ENCODE measurements at places on chromosomes 2 and 18. TPM values are rescaled to one million over a fixed set of nuclear protein-coding genes. Genes with fewer than 3 reads are reported as not detected.
A peak's percentile ranks its signal among the peaks of the same experiment; 100 is the strongest.

TRABD2A gene
- total RNA-seq, result 0.56 TPM

OTOS gene
- not detected for total RNA-seq

DYSF gene
- total RNA-seq, result 45.8 TPM

GALR1 gene
- 0.05 TPM for total RNA-seq

SGPP2 gene
- 15.3 TPM for total RNA-seq

FER1L5 gene
- not detected for total RNA-seq

GRCh38 chr2:8248623-8248957 lies 433.3 kb upstream of the ID2 start:
- no peak for DNase-seq

DNA sequence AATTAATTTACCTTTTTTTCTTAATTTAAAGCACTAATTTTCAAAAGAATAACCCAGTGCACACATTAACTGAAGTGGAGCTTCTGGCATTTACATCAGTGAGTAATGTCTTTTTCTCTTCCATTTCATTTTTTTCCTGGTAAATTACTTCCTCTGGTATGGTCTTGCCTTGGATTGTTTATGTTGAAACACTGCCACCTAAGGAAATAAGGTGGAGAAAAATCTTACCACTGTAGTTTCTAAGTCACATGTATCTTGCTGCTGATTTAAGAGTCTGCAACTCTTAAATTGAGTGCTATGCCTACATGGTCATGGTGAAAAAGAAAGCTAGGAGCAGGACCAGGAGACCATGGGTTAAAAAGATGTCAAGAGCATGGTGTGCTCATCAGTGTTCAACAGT lies 51.0 kb downstream of the TTC27 start:
- no peak for DNase-seq

- no peak for DNase-seq
Measured at GRCh38 chr2:25903216-25903776, 25.0 kb upstream of the ASXL2 start.

- no peak for DNase-seq
Measured at GRCh38 chr2:98205889-98206288, 118.9 kb downstream of the VWA3B start.

GRCh38 chr18:48753691-48754090 lies 197.1 kb downstream of the SMAD7 start:
- no peak for DNase-seq

- DNase-seq, result no peak
Measured at GRCh38 chr2:127012868-127013267, 94.1 kb downstream of the BIN1 start.

DNA sequence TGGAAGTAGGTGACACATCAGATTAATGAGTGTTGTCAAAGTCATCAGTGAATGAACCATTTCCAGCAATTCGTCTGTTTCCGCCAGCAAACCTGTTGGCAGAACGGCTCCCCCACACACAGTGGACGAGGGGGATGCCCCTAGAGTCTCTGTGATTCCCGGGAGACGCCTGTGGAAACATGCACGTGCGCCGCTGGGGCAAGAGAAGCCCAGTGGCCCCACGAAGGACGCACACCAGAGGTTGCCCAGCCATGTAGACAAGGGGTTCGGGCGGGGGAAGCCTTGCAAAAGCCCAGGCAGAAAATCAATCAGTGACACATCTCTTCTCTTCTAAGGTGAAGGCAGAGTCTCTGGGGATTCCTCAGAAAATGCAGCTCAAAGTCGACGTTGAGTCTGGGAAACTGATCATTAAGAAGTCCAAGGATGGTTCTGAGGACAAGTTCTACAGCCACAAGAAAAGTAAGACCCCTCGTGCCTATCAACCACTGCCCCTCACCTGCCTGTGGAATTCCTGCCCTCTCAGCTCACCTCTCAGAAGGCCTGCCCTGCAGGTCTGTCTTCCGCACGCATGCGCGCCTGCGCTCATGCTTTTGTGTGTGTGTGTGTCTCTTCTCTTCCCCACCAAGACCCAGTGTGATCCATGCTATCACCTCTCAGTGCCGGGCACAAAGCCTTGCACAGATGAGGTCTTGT lies 87.1 kb downstream of the INPP5D start:
- no peak for DNase-seq

DNA sequence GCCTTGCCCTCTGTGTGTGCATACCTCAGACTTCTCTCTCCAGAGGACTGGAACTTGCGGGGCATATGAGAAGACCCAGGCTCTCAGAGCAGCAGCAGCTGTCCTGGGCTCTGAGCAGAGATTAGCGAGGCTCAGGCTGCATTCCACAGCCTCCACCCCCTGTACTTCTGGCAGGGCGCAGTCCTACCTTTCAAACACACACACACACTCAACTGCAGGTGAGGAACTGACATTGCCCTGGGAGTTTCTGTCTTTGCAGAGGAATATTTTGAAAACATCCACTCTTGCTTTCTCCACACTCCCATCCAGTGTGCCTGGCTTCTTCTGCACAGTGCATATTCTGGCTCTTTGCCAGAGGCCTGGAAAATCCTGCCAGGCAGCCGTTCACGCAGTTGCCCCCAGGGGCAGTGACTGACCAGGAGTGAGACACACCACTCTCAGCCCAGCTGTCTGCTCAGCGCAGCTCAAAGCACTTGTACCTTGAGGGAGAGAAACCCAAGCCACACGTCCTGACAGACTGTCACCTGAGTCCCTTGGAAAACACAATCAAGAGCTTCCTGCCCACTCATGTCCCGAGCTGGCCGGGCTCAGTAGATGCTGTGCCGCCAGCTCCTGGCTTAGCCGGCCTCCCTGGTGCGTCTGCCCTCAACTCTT lies 460.8 kb downstream of the RNF144A start:
- DNase-seq, result peak; percentile 52

DNA sequence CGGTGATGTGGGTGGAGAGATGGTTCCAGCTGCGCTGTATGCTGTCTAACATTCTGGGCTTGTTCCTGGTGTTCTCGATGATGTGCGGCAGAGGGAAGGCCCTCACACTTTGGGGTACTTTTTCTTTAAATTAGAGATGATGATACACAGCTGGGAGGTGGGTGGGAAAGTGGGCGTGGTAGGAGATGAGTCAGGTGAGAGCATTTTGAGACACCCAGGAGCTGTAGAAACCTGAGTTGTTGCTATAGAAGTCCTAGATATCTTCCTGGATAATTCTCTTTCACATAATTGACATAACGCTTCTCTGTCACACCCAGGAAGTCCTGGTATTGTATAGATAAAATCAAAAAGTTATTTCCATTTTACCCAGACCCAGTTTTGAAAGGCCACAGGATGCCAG lies 103.8 kb upstream of the ALKAL2 start:
- DNase-seq, result no peak

GRCh38 chr18:13725566-13726231 lies 659 bp downstream of the FAM210A start:
- DNase-seq, result no peak

DNA sequence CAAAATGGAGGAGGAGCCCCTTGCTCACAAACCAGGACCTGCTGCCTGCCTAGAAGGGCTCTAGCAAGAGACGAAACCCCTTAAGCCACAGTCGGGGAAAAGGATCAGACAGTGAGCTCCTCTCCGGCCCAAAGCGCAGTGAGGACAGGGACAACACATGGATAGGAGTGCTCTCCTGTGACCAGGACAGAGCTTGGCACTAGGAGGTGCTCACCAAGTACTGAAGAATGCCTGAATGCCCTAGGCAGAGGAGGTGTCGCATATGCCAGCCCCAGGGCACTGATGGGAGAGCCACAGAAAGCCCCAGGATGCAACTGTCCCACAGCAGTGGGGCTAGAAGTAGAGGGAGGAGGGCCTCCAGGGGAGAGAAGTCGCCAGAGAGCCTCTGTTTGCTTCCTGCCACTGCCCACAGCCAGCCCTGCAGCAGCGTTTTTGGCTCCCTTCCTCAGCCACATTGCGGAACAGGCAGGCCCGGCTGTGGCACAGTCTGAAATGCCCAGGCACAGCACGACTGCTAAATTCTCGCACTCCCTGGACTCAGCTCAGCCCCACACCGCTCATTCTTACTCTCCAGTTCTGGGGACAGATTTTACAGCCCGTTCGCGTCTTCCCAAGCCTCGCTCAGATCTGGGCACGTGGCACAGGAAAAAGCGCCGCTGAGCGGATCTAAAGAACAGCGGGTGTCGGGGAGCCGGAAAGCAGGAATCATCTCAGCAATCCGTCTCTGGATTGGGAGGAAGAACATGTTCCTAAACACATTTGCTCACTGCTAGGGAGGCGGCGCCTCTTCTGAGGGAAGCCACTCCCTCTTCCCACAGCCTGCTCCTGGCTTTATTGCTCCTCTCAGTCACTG lies 98.7 kb upstream of the POU3F3 start:
- DNase-seq, result no peak

GRCh38 chr2:157196956-157197355 lies 60.5 kb upstream of the GALNT5 start:
- DNase-seq, result no peak

DNA sequence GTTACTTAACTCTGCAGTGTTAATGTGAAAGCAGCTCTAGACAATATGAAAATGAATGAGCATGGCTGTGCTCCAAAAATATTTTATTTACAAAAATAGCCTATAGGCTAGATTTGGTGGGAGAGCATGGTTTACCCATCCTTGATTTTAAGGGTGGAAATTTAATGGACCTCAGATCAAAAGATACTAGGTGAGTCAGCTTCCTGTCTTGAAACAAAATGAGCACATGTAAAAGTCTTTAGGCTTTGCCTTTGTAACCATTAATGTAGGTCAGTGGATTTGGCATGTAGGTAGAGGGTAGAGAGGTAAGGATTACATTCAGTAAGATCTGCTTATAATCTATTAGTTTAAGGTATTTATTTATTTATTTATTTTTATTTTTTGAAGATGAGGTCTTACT lies 72.7 kb downstream of the GREB1L start:
- DNase-seq, result no peak

All from Right ventricle myocardium superior (tissue), 1 donor.